ENCODE measurements at places on chromosomes 1 and 21. TPM values are rescaled to one million over a fixed set of nuclear protein-coding genes. Genes with fewer than 3 reads are reported as not detected.

Gene OXCT2
- polyA plus RNA-seq, result 0.93 TPM

Gene DCLRE1B
- polyA plus RNA-seq, result 3.6 TPM

Gene NHLH2
- polyA plus RNA-seq, result not detected

Gene DNTTIP2
- polyA plus RNA-seq, result 76.5 TPM

Gene IL24
- polyA plus RNA-seq, result 43.5 TPM

Gene JAM2
- polyA plus RNA-seq, result 0.15 TPM

Gene PIAS3
- 16.9 TPM for polyA plus RNA-seq

Gene RER1
- polyA plus RNA-seq, result 141 TPM

Gene SPATA45
- polyA plus RNA-seq, result 0.80 TPM

Gene TLR5
- polyA plus RNA-seq, result 1.1 TPM

Gene PROX1
- 0.89 TPM for polyA plus RNA-seq

Gene SMIM34
- not detected for polyA plus RNA-seq

Gene TRIM17
- not detected for polyA plus RNA-seq

Gene ARHGEF16
- not detected for polyA plus RNA-seq

Gene LYPD8
- polyA plus RNA-seq, result not detected

Gene SELENBP1
- not detected for polyA plus RNA-seq

Gene GJA9
- not detected for polyA plus RNA-seq

Gene FAM163A
- not detected for polyA plus RNA-seq

Gene EFNA3
- polyA plus RNA-seq, result 1.3 TPM

Gene TSPAN1
- not detected for polyA plus RNA-seq

Gene PTPRC
- polyA plus RNA-seq, result 744 TPM

Gene CLCA2
- not detected for polyA plus RNA-seq

Gene LMX1A
- not detected for polyA plus RNA-seq

Gene SEC16B
- not detected for polyA plus RNA-seq

Gene NIBAN1
- polyA plus RNA-seq, result 8.7 TPM

Gene APP
- 12.5 TPM for polyA plus RNA-seq

Gene KRTAP24-1
- not detected for polyA plus RNA-seq

Gene TAF5L
- polyA plus RNA-seq, result 7.6 TPM

Gene NLRP3
- polyA plus RNA-seq, result 0.08 TPM

Gene ATP6V1G3
- polyA plus RNA-seq, result not detected

Gene ATP1B1
- polyA plus RNA-seq, result 2.2 TPM

Gene CCNL2
- polyA plus RNA-seq, result 39.8 TPM

Gene CIART
- not detected for polyA plus RNA-seq

Gene CADM3
- polyA plus RNA-seq, result 0.13 TPM

Gene NUP210L
- polyA plus RNA-seq, result not detected

Gene TSACC
- polyA plus RNA-seq, result 2.5 TPM

Gene HSPB7
- not detected for polyA plus RNA-seq

Gene ELAPOR1
- 1.0 TPM for polyA plus RNA-seq

Gene SFN
- not detected for polyA plus RNA-seq

Gene ASH1L
- polyA plus RNA-seq, result 29.1 TPM

Gene KAZN
- not detected for polyA plus RNA-seq

Gene LY9
- 158 TPM for polyA plus RNA-seq
